Globus pallidus (tissue), 1 donor: ENCODE measurements at places on chromosomes 4 and X.

DNA sequence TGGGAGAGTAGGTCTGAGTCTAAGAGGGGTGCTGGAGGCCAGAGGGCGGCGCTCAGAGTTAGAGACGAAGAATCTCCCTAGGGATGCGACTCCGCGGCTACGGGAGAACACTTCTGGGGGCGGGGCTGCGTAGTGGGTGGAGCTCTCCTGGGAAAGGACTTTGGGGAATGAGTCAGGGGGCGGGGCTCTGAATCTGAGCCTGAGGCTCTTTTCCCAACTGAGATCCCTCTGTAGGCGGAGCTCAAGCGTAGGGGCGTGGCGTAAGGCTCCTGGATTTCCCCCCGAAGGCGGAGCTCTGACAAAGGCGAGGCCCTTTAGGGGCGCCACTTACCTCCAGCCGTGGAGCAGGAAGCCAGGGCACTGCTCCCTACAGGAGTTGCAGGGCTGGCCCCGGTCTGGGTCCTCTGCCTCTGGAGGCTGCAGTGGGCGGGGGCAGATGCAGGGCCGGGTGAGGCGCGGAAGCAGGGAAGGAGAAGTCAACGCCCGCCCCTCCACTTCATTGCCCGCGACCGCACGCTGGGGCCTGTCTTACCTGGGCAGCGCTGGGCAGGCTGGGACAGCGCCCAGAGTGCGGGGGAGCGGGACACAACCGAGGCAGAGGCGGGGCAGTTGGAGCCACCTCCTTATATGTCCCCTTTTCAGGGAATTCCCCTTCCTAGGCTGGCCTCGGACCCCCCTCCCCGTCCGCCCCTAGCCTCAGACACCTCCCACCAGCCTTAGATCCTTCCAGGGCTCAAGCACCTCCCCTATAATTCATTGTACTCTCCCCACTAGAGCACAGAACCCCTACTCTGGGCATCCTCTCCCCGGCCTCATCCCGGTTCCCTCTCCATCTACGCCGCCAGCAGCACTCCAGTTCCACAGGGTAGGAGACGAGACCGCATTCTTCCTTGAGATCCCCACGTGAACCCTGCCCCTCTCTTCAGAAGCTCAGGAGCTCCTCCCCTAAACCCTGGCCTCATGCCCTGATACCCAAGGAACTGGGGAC, 1.6 kb downstream of the PRICKLE3 start:
- no peak for DNase-seq

DNA sequence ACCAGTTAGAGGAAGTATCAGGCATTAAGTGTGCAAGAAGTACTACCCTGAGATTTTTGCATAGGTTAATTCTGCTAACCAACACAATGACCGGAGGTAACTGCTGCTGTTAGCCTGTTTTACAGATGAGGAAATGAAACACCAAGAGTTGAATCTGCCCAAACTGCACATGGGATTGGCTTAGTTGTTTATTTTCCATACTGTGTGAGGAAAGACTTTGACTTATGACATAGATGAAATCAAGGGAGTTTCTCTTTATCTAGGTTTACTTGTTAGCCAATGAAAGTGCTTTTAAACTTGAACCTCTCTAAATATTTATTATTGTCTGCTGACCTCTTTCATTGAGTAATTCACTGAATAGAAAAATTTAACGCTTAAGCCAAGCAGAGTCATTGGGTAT, 10.3 kb downstream of the GUCY1B1 start:
- no peak for DNase-seq

GRCh38 chrX:31658360-31658759, 586.5 kb upstream of the FTHL17 start:
- DNase-seq: peak; percentile 15

GRCh38 chrX:72554448-72555140, 18.0 kb downstream of the HDAC8 start:
- DNase-seq: no peak

DNA sequence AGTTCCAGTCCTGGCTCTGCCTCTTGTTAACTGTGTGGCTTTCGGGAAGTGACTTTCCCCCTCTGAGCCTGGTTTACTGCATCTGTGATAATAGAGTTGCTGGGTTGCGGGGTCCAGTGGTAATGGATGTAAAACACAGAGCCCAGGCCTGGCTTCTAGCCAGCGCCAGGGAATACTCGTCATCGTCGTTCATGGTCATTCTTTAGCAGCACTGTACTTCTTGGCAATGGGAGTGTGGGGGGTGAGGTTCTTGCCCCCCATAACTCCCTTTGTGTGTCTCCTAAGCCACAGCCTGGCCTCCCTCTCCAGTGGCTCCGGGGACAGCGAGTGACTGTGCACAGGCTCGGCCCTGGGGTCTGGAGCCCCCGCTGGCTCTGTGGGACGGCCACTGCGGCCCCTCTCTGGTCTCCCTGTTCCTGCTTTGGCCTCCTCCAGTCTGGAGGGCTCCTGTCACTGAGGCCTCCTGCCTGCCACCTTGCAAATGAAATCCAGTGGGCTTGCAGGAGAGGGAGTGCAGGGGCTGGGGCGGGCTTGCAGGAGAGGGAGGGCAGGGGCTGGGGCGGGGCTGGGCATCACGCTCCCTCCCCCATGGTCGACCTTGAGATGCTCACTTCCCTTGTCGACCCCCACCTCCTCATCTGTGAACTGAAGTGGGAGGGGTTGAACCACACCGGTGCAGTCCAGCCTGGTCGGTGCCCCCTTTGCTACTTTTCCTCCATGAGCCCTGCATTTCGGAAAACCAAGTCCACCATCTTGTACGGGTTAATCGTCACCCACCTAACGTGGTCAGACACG, 13.2 kb downstream of the PSAPL1 start:
- no peak for DNase-seq
